HL-60 (cell line): ENCODE measurements at places on chromosomes 7 and 10.

DNA sequence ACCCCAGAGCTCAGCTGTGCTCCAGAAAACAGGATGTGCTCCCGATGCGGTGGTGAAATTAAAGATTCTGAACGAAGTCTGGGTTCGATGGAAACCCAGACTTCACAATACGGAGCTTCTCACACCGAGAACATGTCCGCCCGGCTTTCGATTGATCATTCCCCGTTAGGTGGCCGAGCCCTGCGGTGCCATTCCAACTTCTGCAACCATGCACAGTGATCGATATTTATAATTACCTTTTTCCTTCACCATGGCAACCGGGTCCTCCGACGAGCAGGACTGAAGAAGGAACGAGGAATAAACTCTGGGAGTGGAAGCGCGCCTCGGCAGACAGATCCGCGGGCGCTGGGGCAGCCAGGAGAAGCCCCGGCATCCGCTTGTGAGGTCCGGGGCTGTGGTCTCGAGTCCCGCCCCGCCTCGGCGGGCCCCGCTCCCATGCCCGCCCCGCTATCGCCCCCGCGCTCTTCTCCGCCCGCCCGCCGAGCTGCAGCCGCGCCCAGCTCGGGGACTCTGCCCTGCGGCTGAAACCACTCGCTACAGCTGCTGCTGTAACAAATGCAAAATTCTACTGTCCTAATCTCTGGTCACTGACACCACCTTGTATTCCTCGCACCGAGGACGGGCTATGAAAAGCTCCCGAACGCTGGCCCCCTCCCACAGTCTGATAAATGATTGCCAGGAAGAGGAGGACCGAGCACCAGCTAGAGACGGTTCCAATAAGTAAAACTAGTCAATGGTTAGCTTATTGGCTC lies 26.2 kb downstream of the ABLIM1 start:
- DNase-seq: no peak

GRCh38 chr10:121284936-121285335 lies 313.3 kb downstream of the FGFR2 start:
- DNase-seq: no peak

- no peak for DNase-seq
Measured at GRCh38 chr7:88115816-88116215, 104.0 kb downstream of the SRI start.

GRCh38 chr10:129945064-129945463 lies 19.0 kb downstream of the EBF3 start:
- DNase-seq: no peak

DNA sequence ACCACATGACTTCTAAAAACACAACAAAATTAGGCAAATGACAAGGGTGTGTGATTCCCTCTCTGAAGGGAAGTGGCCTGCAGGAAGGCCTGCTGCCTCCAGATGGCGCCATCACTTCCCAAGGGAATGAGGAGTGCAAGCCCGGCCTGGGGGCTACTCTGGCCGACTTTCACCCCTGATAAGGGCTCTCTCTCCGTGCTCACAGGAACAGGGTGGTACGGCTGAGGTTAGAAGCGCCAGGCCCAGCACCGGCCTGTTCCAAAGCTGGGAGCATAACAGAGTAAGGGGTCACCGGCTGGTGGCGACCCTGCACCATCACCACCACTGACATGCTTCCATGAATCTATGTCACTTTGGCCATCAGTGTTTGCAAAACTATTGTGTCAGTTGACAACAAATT lies 13.1 kb downstream of the RBP3 start:
- DNase-seq: no peak

DNA sequence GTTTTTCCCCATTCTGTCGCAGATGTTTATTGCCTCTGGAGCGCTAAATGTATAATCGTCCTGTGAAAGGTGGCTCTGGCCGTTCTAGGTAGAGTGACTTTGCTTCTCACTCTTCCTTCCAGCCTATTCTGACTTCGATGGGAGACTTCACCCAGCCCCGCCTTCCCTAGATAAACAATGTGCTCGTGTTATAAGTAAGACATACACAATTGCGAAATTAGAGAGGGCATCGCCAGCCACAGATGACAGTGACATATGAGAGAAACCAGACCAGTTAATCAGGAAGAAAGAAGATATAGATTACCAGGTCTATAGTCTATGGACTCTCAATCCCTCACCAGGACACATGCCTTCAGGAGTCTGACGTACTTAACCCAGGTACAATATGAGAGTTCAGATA lies 1050.5 kb upstream of the AUTS2 start:
- DNase-seq: no peak

- DNase-seq: no peak
Measured at GRCh38 chr7:12269100-12269895, 58.2 kb downstream of the TMEM106B start.

- no peak for DNase-seq
Measured at GRCh38 chr10:29926693-29927048, 132.7 kb downstream of the JCAD start.

GRCh38 chr7:51035716-51036115 lies 253.0 kb upstream of the GRB10 start:
- no peak for DNase-seq

DNA sequence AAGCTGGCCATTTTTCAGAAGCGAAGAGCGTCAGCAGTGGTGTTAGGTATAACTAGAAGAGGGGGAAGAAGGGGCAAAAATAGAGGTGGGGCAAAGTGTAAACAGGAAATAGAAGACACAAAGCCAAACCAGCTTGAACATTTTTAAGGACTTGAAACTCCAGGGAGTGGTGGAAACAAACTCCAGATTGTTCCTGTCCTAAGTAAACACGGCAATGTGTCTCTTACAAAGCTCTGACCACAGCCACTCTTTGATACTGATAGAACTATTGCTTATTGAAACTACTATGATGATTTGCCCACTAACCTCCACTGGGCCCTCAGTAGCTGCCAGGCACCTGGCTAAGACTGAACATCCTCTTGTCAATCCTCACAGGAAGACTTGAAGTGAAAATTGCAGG lies 20.8 kb upstream of the CDH23 start:
- no peak for DNase-seq

- DNase-seq: no peak
Measured at GRCh38 chr7:151511946-151512345, 7.7 kb downstream of the RHEB start.

- DNase-seq: no peak
Measured at GRCh38 chr7:79361214-79361613, 92.3 kb downstream of the MAGI2 start.

DNA sequence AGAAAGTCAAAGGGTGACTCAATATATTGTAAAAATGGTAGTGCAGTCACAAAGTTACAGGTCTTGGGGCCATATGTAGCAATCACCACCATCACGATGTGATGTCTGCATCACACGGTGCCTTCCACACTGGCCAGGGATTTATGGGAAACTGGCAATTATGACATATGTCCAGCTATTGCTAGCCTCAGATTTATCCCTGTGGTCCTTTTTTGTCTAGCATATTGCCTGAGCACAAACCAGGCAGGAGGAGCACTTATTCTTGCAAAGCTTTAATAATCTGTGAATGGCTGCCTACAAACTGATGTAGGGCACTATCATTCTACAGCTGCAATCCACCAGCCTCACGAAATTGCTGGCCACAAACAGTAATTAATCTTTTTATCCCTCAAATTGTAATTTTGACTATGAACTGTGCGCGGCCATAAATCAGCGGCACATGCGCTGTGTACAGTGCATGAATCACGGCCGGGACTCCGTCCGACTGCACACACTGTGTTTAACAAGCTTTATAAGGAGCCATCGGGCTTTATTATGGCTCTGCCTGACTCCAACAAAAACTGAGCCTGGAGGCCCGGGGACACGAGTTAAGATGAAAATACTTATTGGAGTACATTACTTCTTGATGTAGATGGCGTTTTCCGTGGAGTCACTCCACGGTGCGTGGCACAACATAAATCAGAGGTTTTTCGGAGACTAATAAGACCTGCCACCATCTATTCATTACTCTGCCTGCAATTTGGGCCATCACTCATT lies 115.2 kb downstream of the EBF3 start:
- no peak for DNase-seq

- DNase-seq: no peak
Measured at GRCh38 chr10:117299435-117299834, 58.5 kb downstream of the SLC18A2 start.
